Renal pelvis (tissue), 12 donors: ENCODE measurements at places on chromosomes 7 and 10. TPM values are rescaled to one million over a fixed set of nuclear protein-coding genes. Genes with fewer than 3 reads are reported as not detected.

Gene RADIL
- polyA plus RNA-seq = 2.2 TPM

Gene SFTPA1
- not detected for polyA plus RNA-seq

Gene GPR15LG
- 0.78 TPM for polyA plus RNA-seq

DNA sequence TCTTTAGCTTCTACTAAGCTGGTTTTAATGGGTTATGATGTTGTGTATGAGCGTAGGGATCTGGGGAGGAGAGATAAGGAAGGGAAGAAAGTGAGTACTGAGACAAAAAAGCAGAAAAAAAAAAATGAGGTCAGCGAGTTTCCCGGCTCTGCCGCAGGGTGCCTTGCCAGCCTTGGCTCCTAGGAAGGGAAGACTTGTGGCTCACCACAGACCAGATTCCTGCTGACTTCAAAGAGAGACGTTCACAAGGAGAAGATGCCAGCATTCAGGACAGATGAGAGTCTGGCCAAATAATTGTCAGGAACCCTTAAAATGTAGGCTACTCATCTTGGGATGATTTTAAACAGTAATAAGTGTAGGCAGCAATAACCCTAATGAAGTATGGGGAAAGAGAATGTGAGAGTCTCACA, 11.4 kb upstream of the FAS start:
- no peak for DNase-seq

- DNase-seq = no peak
Observed at GRCh38 chr7:115009139-115009538, 87.2 kb downstream of the MDFIC start.

DNA sequence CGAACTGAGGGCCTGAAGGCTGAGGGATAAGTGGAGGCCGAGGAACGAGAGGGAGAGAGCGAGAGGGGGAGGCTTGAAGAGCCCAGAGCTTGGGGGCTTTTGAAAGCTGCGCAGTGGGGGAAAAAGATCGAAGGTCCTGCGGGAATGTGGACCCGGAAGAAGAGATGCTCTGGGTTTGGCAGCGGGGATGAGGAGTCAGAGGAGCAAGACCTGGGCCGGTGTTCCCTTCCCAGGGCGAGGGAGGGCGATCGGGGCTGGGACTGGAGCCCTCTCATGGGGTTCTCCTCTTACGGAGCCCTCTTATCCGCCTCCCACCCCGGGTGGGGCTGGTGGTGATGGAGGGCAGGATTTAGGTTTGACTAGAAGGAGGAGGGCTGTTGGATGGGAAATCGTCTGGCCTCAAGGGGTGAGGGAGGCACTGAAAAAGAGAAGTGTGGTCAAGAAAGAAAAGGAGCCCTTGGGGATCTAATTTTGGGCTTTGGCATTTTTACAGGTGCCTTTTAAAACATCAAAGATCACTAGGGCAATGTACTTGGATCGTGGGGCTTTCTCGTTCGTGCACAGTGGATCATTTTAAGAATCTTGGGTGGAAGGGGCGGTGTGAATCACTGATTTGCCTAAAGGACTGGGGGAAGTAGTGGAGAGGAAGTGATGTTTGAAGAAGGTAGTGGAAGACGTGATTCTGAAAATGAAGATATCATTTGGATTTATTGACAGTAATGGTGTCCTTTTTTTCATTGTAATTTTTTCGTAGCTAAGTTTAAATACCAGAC, 637 bp downstream of the SAMD8 start:
- DNase-seq = peak; percentile 47

DNA sequence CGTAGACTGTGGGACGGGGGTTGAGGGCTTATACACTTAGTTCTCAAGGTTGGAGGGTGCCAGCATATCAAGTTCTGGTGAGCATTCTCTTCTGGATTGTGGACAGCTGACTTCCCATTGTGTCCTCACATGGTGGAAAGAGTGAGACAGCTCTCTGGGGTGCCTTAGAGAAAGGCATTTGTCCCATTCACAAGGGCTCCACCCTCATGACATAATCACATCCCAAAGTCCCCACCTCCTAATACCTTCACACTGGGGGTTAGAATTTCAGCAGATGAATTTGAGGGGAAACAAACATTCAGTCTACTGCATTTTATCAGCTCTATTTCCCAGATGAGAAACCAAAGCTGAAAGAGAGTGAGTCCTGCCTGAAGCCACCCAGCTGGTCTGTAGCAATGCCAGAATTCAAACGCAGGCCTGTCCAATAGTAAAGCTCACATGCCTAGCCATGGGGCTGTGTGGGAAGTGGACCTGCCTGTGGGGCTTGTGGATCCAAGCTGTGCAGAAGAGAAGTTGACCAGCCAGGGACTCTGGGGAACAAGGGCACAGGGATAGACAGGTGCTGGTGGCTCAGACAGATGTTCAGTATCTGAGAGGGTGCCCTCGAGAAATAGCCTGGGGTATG, 34.9 kb upstream of the LOXL4 start:
- no peak for DNase-seq

DNA sequence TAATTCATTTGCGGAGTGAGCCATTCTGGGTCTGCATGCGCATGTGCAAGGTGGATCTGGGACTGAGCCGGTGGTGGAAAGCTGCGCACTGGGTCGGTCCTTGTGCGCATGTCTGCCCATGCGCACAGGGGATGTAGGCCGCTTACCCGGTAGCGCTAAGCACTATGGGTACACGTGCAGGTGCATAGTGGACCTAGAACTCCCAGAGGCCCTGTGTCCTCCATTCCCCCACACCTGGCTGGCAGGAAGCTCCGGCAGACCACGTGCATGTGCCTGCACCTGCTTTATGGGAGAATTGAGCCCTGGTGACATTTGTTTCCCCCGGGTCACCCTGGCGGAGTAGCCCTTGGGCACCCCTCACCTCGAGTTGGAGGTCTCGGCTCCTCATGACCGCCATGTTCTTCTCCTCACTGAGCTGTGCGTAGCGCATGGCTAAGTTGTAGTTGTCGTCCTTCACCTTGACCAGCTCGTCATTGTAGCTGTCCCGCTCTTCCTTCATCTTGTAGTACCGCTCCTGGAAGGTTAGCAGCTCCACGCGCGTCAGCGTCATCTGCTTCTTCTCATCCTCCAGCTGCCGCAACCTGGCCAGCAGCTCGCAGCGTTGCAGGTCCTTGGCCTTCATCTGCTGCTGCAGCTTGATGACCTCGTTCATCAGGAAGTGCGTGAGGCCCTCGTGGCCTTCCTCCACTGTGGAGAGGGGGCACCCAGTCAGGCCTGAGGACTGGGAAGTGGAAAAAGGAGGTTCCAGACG, 99.6 kb downstream of the CARD11 start:
- DNase-seq = no peak

- DNase-seq = no peak
Observed at GRCh38 chr7:159329818-159330378, 185.2 kb upstream of the VIPR2 start.

DNA sequence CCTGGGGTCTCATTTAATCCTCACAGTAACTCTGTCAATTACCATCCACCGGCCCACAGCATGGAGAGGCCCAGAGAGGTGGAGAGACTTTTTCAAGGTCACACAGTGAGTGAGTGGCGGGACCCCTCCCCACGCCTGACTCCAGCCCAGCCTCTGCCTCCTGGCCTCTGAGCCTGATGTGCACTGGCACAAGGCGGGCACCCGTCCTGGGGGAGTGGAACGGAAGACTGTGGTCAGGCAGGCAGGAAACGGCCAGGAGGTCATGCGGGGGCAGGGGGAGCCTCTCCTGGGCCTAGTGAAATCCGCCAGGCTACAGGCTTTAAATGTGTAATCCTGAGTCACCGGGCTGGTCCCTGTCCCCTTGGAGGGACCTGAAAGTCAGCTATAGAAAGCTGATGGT, 32.2 kb downstream of the ZCCHC24 start:
- DNase-seq = no peak
